Umbilical cord (tissue), 2 donors: ENCODE measurements at places on chromosomes 1 and 21. TPM values are rescaled to one million over a fixed set of nuclear protein-coding genes. Genes with fewer than 3 reads are reported as not detected.

The ADAMTS5 gene
- 5.3 TPM for total RNA-seq

The SLAMF7 gene
- total RNA-seq, result 4.1 TPM

The OR2T29 gene
- 10.8 TPM for total RNA-seq

The RIMS3 gene
- 5.8 TPM for total RNA-seq

The CENPL gene
- total RNA-seq, result 12.5 TPM

The SPOCD1 gene
- total RNA-seq, result 4.1 TPM

The C1orf167 gene
- total RNA-seq, result 2.6 TPM

The TTC39A gene
- 4.6 TPM for total RNA-seq

The KCNJ15 gene
- total RNA-seq, result 4.8 TPM

The SEC16B gene
- total RNA-seq, result 9.6 TPM

The MIER1 gene
- total RNA-seq, result 45.3 TPM

The CKS1B gene
- total RNA-seq, result 18.5 TPM

The FLG2 gene
- total RNA-seq, result 2.4 TPM

The WDR77 gene
- total RNA-seq, result 16.1 TPM

The NUDT4B gene
- 25.3 TPM for total RNA-seq

The HMGN1 gene
- 198 TPM for total RNA-seq

The PLA2G2A gene
- total RNA-seq, result 12.3 TPM

The AMY2B gene
- total RNA-seq, result 43.1 TPM

The ITSN1 gene
- total RNA-seq, result 235 TPM

The KPRP gene
- 1.7 TPM for total RNA-seq

The IVL gene
- 14.2 TPM for total RNA-seq

The MED8 gene
- total RNA-seq, result 33.0 TPM

The NUDC gene
- 18.5 TPM for total RNA-seq

The S100A3 gene
- total RNA-seq, result not detected

The COL16A1 gene
- total RNA-seq, result 570 TPM

The GBP7 gene
- not detected for total RNA-seq

The PRKCZ gene
- 35.2 TPM for total RNA-seq

The LRRC8D gene
- 5.5 TPM for total RNA-seq

The PLD5 gene
- total RNA-seq, result 2.4 TPM

The SPATA17 gene
- total RNA-seq, result 20.9 TPM
